K562 (cell line): ENCODE measurements at places on chromosomes 7 and 10. TPM values are rescaled to one million over a fixed set of nuclear protein-coding genes. Genes with fewer than 3 reads are reported as not detected.

GRCh38 chr10:77075926-77076325 is 561.7 kb downstream of the KCNMA1 start:
- no peak for DNase-seq
- H3K4me3 ChIP-seq = no peak overlapping the region
- H3K4me1 ChIP-seq = no peaks in the 10 kb centered on the region
- peaks cover 22% of the 10 kb centered on the region for H3K27me3 ChIP-seq
- no peaks in the 10 kb centered on the region for H3K36me3 ChIP-seq

DNA sequence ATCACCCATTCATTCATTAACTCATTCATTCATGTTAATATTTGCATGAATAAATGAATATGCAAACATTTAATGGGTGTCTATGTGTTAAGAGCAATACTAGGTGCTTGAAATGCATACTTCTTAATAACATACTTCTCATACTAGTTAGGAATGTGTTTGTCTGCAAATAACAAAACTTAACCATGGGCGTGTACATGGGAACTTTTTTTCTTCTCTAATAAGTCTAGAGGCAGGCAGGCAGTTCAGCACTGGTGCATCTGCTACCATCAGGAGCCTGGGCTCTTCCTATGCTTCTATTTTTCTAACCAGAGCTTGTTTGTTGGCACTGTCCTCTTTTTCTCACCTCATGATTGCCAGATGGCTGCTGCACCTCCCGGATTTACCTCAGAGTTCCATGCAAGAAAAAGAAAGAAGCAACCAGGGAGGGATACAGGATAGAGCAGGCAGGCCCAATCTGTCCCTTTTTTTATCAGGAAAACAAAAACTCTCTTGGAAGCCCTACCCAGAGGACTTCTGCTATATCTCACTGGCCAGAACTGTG is 22.7 kb downstream of the CDHR3 start:
- H3K4me3 ChIP-seq = no peak overlapping the region
- no peaks in the 10 kb centered on the region for H3K4me1 ChIP-seq
- H3K36me3 ChIP-seq = no peaks in the 10 kb centered on the region
- DNase-seq = no peak
- no peak overlapping the region for H3K27ac ChIP-seq

DNA sequence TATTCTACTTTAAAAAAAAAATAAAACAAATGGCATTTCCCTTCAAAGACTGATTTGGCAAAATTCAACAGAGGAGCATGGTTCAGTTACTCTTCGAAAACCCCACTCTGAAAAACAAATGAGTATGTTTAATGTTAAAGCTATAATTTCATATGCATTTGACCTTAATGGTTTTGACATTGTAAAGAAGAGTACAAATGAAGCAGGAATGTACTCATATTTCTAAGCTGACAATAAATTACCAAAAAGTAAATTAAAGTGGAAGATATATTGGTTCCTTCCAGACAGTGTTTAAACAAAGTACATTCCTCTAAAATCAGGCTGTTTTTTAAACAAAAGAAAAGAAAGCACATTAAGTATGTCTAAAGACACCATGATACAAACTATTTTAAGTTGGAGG is 16.4 kb downstream of the RGS10 start:
- H3K4me1 ChIP-seq = peaks cover 7% of the 10 kb centered on the region; the same call in 2 of the 3 replicates
- no peak overlapping the region for H3K27ac ChIP-seq
- H3K27me3 ChIP-seq = no peaks in the 10 kb centered on the region
- no peak overlapping the region for H3K4me3 ChIP-seq
- peaks cover 39% of the 10 kb centered on the region; the same call in 2 of the 3 replicates for H3K36me3 ChIP-seq
- DNase-seq = no peak

GRCh38 chr7:73732397-73732796 is 6.2 kb downstream of the ABHD11 start:
- H3K4me3 ChIP-seq = no peak overlapping the region
- DNase-seq = no peak
- H3K27me3 ChIP-seq = no peaks in the 10 kb centered on the region
- H3K27ac ChIP-seq = no peak overlapping the region

DNA sequence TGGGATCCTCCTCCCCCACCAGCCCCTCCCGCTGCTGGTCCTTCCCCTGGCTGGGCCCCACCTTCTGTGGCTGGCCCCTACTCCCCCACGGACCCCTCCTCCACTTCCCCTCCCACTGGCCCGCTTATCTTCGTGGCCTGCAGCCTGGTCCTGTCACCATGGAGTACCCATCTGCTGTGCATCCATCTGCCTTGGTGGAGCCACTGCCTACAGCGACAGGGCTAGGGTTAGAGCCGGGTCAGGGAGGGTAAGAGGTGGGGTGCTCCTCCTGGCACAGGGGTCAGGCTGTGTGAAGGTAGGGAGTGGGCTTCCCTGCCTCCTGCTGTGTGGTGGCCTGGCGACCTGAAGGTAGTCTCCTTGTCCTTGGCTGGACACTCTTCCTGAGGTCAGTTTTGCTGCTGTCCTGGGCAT is 5.2 kb downstream of the ADCY1 start:
- DNase-seq = no peak
- no peaks in the 10 kb centered on the region for H3K4me1 ChIP-seq
- no peaks in the 10 kb centered on the region for H3K36me3 ChIP-seq
- no peak overlapping the region for H3K4me3 ChIP-seq
- no peak overlapping the region for H3K27ac ChIP-seq
- peaks cover 9% of the 10 kb centered on the region; the same call in 2 of the 3 replicates for H3K27me3 ChIP-seq

GRCh38 chr10:62502995-62503613 is 128.9 kb downstream of the ZNF365 start:
- H3K4me1 ChIP-seq = no peaks in the 10 kb centered on the region
- H3K4me3 ChIP-seq = no peak overlapping the region
- H3K36me3 ChIP-seq = no peaks in the 10 kb centered on the region

GRCh38 chr10:88800152-88801125 is 2.1 kb upstream of the LIPM start:
- no peaks in the 10 kb centered on the region for H3K4me1 ChIP-seq
- H3K27ac ChIP-seq = no peak overlapping the region
- no peak for DNase-seq

- no peak overlapping the region for H3K4me3 ChIP-seq
- no peak overlapping the region for H3K27ac ChIP-seq
- DNase-seq = no peak
- no peaks in the 10 kb centered on the region for H3K27me3 ChIP-seq
These were observed 45.3 kb upstream of the SVIL start for GRCh38 chr10:29680091-29680490.

- DNase-seq = no peak
- H3K27me3 ChIP-seq = no peaks in the 10 kb centered on the region
- no peak overlapping the region for H3K27ac ChIP-seq
- no peaks in the 10 kb centered on the region for H3K4me1 ChIP-seq
These were observed 166.3 kb upstream of the GRM3 start for GRCh38 chr7:86477343-86477935.

- H3K4me3 ChIP-seq = no peak overlapping the region
- H3K27me3 ChIP-seq = no peaks in the 10 kb centered on the region
- DNase-seq = no peak
- H3K27ac ChIP-seq = no peak overlapping the region
These were observed 654.5 kb upstream of the CELF2 start for GRCh38 chr10:10363217-10363616.

GRCh38 chr7:102398543-102398942 is 2.4 kb downstream of the PRKRIP1 start:
- peaks cover 61% of the 10 kb centered on the region; the same call in 2 of the 3 replicates for H3K36me3 ChIP-seq
- no peaks in the 10 kb centered on the region for H3K27me3 ChIP-seq
- H3K4me1 ChIP-seq = peaks cover 5% of the 10 kb centered on the region; the same call in 1 of the 3 replicates

DNA sequence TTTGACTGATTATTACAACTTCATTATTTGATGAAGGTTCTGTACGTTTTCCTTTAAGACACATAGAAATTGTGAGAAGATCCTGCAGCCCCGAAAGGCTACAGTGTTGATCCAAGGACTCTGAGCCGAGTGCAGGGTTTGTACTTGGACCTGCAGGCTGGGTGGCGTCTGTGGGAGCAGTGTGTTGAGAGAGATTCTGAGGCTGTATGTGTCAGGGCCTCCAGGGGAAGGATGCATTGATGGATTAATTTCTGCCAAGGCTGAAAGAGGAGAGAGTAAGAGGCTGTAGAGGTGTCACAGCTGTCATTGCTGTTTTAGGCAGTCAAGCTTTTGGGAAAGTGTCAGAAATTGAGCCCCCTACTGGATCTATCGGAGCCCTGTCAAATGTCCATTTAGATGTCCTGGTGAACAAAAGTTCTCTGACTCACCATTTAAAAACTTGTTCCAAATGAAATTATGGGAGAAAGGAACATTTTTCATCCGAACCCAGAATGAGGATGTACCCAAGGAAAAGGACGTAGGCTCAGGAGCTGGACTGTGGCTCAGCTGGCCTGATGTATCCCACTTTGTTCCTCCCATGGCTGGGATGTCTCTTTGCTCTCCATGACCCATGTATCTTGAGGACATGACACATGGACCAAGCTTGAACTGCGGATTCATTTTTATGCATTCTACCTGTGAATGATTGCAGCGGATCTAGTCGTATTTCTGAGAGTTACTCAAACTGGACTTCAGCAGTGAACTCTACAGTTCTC is 102.2 kb downstream of the TCF7L2 start:
- H3K36me3 ChIP-seq = no peaks in the 10 kb centered on the region
- H3K27me3 ChIP-seq = peaks cover 16% of the 10 kb centered on the region
- no peak overlapping the region for H3K4me3 ChIP-seq

- H3K4me1 ChIP-seq = no peaks in the 10 kb centered on the region
- H3K27me3 ChIP-seq = no peaks in the 10 kb centered on the region; the same call in 2 of the 3 replicates
- H3K36me3 ChIP-seq = no peaks in the 10 kb centered on the region
- no peak overlapping the region for H3K27ac ChIP-seq
These were observed 214.8 kb upstream of the ADO start for GRCh38 chr10:62589689-62590088.

DNA sequence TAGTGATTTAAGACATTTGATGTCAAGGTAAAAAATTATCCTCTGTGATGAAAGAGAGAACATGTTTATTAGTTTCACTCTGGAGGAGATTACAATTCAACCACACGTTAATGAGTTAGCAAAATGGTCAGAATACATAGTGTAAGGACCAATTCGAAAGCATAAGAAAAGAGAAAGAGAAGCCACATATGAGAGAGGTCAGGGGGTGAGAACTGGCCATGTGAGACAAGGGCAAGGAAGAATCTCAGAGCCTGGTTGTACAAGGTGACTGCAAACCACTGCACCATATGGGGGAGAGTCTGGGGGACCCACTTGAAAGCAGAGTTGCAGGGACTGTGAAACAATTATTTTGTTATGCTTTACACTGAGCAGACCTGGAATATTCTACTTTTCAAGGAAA is 27.7 kb upstream of the BET1 start:
- no peaks in the 10 kb centered on the region for H3K4me1 ChIP-seq
- H3K4me3 ChIP-seq = no peak overlapping the region
- no peaks in the 10 kb centered on the region for H3K27me3 ChIP-seq
- no peaks in the 10 kb centered on the region for H3K36me3 ChIP-seq
- no peak overlapping the region for H3K27ac ChIP-seq

DNA sequence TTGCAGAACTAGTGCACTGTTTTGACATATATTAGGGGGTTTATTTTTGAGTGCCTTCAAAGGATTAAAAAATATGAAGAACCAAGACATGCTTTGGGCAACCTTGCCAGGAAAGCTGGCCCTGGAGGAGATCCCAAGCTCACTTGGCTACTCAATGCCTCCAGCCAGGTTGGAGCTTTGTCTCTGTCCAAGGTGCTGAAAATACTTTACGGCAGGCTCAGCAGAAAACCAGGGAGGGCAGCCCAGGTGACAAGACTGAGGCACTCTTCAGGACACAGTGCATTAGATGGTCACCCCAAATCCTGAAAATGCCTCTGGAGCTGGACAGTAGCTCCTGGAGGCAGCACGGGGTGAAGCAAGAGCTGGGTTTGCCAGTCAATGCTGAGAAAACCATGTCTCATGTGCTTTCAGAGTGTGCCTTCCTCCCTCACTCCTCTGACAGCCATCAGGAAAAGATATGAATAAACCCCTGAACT is 5.8 kb upstream of the KCNH2 start:
- no peak overlapping the region for H3K4me3 ChIP-seq
- H3K27ac ChIP-seq = no peak overlapping the region
- H3K4me1 ChIP-seq = peaks cover 22% of the 10 kb centered on the region
- DNase-seq = peak; percentile 86
- H3K27me3 ChIP-seq = peaks cover 23% of the 10 kb centered on the region
- H3K36me3 ChIP-seq = no peaks in the 10 kb centered on the region

GRCh38 chr7:1024331-1024841 is 20.0 kb upstream of the GPR146 start:
- H3K27me3 ChIP-seq = no peaks in the 10 kb centered on the region
- no peak overlapping the region for H3K4me3 ChIP-seq
- H3K4me1 ChIP-seq = peaks cover 10% of the 10 kb centered on the region
- DNase-seq = no peak

GRCh38 chr10:3588346-3588745 is 196.7 kb downstream of the KLF6 start:
- no peak for DNase-seq
- no peaks in the 10 kb centered on the region for H3K4me1 ChIP-seq
- H3K4me3 ChIP-seq = no peak overlapping the region
- peaks cover 37% of the 10 kb centered on the region for H3K27me3 ChIP-seq

DNA sequence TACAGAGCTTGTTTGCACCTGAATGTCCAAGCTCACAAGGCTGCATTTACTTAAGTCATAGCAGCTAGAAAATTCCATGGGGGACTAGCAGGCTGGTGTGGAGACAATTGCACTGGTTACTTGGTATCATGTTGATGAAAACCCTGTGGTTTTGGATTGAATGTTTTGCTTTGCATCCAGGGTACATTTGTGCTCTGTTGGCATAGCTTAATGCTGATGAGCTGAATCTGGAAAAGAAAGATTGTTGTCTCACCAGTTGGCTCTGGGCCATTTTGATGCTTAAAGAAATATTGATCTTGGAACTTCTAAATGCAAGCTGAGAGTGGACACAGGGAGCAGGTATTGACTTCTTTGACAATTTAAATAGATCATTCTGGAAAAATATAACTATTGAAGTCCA is 122.5 kb upstream of the MBL2 start:
- no peak for DNase-seq
- H3K27ac ChIP-seq = no peak overlapping the region
- no peaks in the 10 kb centered on the region for H3K36me3 ChIP-seq
- H3K4me1 ChIP-seq = no peaks in the 10 kb centered on the region

DNA sequence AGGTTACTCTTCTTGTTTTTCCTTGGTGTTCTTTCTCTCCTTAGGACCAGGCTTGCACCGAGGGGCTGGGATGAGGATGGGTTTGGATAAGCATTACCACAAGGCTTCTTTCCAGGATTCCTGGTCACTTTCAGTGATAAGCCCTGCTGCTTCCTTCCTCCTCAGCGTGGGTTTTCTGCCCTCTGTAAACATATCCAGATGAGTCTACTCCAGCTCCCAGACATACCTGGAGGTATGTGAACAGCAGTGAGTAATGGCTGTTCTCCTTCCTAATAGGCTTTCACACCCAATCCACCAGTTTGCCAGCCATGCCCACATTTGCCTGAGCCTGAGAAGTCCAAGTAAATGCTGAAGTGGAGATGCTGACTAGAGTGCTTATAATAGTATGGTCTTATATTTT is 229.8 kb upstream of the YAE1 start:
- H3K4me1 ChIP-seq = no peaks in the 10 kb centered on the region
- peaks cover 11% of the 10 kb centered on the region; the same call in 1 of the 2 replicates for H3K27me3 ChIP-seq
- DNase-seq = no peak

RALA gene
- polyA plus RNA-seq = 25.9 and 27.8 TPM in 2 replicates

GPER1 gene
- polyA plus RNA-seq = not detected in 2 replicates

SUGCT gene
- polyA plus RNA-seq = 1.4 and 1.9 TPM in 2 replicates

KMT2E gene
- polyA plus RNA-seq = 18.2 and 23.4 TPM in 2 replicates

TLX1 gene
- polyA plus RNA-seq = 0.24 and 0.45 TPM in 2 replicates

GSTO2 gene
- 1.1 and 1.7 TPM in 2 replicates for polyA plus RNA-seq

DIP2C gene
- polyA plus RNA-seq = not detected in 2 replicates

TCAF2 gene
- 2.4 and 2.9 TPM in 2 replicates for polyA plus RNA-seq

ELAPOR2 gene
- polyA plus RNA-seq = 25.8 and 37.6 TPM in 2 replicates

SPDYE9 gene
- polyA plus RNA-seq = not detected in 2 replicates

MRC1 gene
- polyA plus RNA-seq = 0.08 TPM in 1 of 2 replicates, not detected in the other
